ENCODE measurements at places on chromosomes 1 and 21.

- DNase-seq = no peak
These were observed 22.0 kb downstream of the IVNS1ABP start for GRCh38 chr1:185295091-185295490.

DNA sequence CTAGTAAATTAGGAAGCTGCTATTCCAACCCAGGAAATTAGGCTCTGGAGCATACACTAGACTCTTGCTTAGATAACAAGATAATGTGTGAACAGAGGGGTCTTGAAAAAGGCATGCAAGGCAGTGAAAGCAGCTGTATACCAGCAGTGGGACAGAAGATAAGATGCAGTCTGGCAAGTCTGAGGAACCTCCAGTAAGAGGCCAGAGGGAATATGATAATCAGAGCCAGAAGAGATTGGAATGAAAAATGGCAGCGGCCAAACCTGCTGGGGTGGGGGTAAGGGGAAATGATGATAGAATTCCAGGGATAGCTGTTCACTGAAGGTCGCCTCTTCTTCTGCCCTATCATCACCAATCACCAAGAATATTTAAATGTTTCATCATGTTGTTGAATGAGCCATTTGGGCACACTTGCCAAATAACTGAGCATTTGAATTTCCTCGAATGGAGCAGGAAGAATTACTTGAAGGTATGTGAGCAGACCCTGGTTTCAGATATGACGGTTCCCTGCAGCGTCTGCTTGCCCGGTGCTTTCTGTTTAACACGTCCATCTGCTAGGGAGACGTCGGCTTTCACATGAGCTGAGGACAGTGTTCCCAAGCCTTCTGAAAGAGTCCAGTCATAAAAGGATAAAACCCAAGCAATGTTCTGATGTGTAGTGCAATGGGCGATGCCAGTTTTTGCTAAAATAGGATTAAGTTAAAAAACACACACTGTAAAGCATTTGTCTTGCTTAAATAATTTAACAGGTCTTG, 173.3 kb downstream of the RWDD3 start:
- no peak for DNase-seq

DNA sequence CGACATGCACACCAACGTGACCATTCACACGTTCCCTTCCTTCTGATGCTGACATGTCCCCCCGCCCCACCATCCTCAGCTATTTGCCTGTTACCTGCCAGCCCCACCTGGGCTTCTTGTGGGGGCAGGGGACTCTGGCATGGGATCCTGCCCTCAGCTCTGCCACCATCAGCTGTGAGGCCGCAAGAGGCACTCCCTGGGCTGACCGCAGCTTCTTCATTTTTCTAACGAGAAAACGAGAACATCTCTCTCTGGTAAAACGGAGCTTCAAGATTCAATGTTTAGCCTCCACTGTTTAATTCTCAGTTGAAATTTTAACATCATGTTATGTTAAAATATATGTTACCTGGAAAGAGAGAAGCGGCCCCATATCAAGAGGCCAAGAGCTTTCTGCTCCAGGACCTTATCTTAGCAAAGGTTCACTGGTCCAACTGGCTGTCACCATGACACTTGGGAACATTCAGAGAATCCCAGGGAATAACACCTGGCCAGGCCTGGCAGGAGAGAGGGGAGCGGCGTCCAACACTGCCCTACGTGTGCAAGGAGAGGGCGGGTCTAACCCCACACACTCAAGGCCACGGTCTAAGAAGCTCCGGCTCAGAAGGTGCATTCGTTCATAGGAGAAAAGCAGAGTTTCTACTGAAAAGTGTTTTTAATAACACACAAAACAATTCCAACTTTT, 51.3 kb downstream of the HLCS start:
- DNase-seq = no peak

DNA sequence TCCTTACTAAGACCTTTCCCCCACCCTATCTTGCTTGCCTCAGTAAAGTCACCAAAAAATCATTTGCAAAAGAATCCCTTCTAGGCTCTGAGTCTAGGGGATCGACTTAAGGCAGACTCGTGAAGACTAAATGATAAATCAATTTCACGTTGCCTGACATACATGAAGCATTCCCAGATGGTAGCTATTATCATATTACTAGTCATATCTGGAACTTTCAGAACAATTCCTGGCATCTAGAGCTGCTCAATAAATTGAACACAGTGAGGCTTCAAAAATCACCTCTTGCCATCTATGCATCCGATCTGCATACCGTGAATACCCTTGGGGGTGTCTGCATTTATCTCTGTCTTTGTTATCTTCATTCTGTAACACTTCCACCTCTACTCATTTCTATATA, 49.6 kb upstream of the DAB1 start:
- no peak for DNase-seq

DNA sequence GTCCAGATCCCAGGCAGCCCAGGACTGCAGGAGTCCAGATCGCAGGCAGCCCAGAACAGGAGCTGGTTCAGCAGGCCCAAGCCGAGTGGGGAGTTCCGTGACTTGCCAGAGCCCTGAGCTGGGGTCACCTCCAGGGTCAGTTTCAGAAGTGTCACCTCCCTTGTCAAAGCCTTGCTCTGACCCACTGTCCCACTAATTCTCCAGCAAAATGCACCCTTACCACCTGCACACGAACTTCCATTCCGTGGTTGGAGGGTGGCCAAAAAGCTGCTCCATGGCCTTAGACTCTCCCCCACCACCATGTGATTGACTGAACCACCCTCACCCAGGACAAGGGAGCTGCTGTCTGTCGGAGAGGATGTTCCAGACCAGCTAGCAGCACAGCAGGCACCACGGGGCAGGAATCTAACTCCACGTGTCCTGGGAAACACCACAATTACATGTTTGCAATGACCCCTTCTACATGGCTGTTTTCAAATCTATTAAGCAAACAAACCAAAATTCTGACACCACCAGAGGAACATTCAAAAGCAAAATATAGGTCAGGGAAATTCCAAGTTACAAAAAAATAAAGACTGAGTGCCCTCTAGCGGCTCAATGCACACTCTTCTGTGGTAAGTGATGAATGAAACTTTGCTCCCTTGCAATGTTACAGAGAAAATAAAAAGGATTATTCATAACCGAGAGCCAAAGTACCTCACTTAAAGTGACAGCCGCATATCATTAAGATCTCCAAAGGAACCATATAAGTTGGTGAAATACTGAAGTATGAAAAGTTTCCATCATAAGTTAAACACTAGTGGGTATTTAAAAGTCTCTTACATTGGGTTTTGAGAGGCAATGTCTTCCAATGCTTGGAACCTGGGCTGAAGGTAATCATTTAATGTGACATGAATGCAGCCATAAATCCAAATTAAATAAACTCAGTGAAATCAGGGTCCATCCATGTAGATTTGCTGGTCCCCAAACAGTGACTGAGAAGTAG, 76.3 kb downstream of the NPHP4 start:
- peak; percentile 66 for DNase-seq

DNA sequence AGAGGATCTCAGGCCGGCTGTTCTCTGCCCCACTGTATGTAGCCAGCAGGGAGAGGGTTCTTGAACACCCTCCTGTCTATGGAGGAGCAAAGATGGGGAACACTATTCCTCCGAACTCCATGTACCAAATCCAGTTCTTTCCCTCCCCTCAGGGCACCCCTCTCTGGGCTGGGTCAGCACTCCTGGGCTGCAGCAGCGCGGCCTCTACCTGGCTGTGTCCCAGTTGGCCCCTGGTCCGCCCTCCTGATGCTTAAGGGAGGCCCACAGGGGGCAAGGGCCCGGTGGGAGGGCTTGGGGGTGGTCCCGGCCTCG, 471 bp upstream of the ADPRS start:
- DNase-seq = no peak

GRCh38 chr1:194062526-194062925, 876.1 kb upstream of the B3GALT2 start:
- peak; percentile 40 for DNase-seq

- no peak for DNase-seq
These were observed 332.3 kb downstream of the COL11A1 start for GRCh38 chr1:102776071-102776470.

- no peak for DNase-seq
These were observed 72.1 kb downstream of the SKI start for GRCh38 chr1:2300004-2300771.

Data from fibroblast of pulmonary artery (primary cell).